ENCODE measurements at places on chromosomes 4 and X.

GRCh38 chr4:76035141-76035540, 729 bp downstream of the CXCL11 start:
- no peak for DNase-seq

GRCh38 chr4:5824635-5825034, 68.3 kb downstream of the CRMP1 start:
- no peak for DNase-seq

GRCh38 chrX:12488220-12488619, 303.0 kb upstream of the PRPS2 start:
- DNase-seq: no peak

DNA sequence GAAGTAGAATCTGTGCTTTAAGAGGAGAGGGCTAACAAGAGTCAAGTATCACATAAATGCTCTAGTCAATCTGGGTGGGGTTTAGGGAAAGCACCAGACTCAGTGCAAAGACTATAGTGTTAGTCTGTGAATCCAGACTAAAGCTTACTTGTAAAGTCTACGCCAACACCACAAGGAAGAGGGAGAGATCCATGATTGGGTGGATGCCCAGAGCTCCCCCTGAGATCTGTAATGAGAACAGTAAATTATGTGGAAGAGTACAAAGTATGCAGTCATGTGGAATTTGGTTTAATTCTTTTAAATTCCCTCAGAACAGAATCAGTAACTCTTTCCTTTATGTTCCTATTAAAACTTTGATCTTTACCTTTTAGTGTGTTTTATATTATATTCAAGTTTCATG, 354.7 kb upstream of the SPANXN4 start:
- DNase-seq: no peak
